ENCODE measurements at places on chromosomes 3 and 15.

GRCh38 chr3:16768014-16768413 is 116.7 kb upstream of the PLCL2 start:
- no peak for DNase-seq

DNA sequence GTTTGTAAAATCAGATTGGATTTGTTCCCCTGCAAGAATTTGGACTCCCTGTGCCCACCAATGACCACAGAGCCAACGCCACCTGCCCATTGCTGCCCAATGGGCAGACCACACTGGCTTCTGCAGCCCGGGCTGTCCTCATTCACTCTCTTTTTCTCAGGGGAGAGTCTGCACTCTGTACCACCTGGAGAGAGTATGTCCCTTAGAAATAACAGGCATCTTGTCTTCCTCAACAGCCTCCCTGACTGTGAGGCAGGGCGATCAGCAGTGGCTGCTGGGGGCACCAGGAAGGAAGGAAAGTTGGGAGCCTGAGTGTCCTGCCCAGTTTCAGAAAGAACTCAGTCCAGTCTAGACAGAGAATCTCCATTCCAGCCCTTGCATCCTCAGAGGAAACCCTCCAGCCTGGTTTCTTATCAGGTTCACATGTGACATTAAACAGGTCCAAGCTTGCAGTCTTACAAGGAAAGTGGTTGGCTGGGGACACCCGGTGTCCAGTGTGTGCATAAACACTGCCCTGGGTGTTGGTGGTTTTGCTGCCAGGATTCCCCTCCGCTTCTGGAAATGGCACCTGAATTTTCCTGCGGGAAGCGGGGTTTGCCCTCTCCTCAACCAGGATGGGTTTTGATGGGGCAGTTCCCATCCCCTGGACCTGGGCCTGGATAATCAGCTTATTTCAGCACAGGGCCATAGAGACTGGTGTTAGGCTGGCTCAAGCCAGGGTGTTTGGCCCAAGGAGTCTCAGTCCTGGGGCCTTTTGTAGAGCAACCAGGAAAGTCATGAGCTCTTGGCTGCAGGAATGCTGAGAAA is 37.2 kb downstream of the SSUH2 start:
- DNase-seq = no peak

- no peak for DNase-seq
Measured at GRCh38 chr15:69317392-69317841, 18.7 kb downstream of the PAQR5 start.

DNA sequence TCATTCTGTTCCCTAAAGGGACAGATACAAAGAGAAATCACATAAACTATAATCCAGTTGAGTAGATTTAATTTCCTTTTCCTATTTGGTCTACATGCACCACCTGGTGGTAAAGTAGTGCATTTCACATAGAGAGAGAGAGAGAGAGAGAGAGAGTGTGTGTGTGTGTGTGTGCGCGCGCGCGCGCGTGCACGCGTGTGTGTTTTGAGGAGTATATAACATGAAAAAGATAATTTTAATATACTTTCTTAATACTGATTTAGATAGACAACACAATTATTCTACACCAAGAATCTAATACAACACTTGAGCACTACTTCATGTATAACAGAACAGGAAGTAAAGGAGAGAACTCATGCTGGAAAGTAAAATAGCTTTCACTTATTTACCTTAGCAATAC is 1.1 kb upstream of the FGF7 start:
- peak; percentile 32 for DNase-seq

DNA sequence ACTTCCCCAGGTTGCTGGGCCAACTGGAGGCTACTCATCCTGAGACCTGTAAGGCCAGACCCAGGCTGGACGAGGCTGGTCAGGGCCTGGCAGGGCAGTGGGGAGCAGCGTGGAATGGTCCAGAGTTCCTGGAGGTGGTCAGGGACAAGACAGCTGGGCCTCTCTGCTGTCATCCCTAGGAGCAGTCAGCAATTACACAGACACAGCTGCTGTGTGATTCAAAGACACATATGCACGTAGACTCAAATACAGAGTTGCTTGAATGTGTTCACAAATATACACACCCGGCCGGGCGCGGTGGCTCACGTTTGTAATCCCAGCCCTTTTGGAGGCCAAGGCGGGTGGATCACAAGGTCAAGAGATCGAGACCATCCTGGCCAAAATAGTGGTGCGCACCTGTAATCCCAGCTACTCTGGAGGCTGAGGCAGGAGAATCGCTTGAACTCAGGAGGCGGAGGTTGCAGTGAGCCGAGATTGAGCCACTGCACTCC is 1.5 kb upstream of the CD276 start:
- no peak for DNase-seq

- no peak for DNase-seq
Measured at GRCh38 chr3:129587566-129588210, 18.8 kb downstream of the PLXND1 start.

DNA sequence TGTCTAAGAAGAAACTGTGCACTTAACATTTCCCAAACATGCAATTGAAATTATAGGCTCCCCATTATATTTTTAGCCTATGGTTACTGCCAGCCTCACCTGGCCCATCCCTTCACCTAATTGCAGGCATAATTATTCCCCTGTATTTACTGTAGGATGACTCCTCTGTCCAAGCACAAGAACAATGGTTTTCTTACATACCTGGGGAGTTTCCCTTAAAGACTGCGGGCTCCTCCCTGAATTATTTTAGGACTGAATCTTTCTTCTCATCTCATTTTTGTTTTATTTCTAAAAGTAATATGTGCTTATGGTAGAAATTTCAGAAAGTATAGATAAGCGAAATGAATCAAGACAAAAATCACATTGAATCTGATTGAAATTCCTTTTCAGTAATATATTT is 11.4 kb downstream of the TM4SF1 start:
- DNase-seq = no peak

DNA sequence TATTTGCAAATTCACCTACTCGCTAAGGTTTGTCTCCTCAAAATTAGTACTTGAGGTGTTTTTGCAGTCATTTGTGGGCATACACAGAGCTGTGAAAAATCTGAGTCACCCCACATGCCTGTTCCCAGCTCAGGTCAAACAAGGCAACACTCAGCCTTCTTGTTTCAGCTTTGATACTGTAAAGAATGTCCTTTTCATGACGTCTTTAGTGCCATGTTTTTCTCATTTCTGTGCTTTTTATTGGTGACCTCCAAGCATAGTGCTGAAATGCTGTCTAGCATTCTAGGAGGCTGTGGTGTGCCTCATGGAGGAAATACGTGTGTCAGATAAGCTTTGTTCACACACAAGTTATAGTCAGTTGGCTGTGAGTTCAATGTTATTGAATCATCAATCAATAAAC is 8.8 kb downstream of the CAPN3 start:
- DNase-seq = no peak

GRCh38 chr15:100598655-100599054 is 3.3 kb downstream of the LINS1 start:
- DNase-seq = no peak

GRCh38 chr15:68795298-68795848 is 25.3 kb downstream of the ANP32A start:
- DNase-seq = peak; percentile 83

GRCh38 chr3:138916824-138917223 is 30.1 kb downstream of the FOXL2 start:
- DNase-seq = no peak

GRCh38 chr15:63186065-63186464 is 3.3 kb upstream of the RAB8B start:
- DNase-seq = no peak

Data from thymus (tissue), 14 donors.